ENCODE measurements at places on chromosomes 12 and 14.

GRCh38 chr12:29008786-29009185 is 140.3 kb upstream of the FAR2 start:
- DNase-seq: no peak

DNA sequence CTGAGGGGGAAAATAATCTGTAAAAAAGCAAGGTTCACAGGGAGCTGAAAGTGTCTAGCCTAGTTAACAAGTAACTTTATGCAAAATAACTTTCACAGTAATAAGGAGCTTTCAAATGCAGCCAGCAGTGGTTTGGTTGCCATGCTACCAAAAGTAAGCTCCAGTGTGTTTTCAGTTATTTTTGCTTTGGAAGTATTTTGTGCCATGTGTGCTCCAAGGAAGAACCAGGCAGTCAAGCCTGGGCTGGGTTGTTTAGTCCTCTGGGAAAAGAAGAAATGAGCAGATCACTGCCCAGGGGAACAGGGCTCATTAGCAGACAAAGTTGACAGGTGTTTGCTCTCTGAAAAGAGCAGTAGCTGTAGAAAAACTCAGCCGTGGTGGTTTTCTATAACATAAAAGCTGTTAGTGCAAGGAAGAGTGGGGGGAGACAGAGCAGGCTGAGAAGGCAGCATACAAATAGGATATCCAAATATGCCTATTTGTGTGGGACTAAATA is 92.8 kb upstream of the TMTC2 start:
- no peak for DNase-seq

DNA sequence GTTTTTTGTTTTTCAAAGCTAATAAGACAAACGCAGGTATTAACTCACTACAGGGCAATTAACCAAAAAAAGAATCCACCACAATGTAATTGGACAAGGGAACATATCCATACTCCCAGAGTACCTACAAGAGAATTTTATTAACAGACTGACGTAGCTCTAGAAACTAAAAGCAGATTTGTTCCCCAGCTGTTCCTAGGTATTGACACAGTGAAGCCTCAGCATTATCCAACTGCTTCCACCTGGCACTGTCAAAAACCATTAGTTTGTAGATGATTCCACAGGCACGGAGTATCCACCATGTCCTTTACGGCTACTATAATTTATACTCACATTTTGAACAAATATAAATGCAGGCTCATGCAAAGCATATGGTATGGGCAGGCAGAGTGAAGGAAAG is 22.3 kb downstream of the PPM1H start:
- DNase-seq: no peak

DNA sequence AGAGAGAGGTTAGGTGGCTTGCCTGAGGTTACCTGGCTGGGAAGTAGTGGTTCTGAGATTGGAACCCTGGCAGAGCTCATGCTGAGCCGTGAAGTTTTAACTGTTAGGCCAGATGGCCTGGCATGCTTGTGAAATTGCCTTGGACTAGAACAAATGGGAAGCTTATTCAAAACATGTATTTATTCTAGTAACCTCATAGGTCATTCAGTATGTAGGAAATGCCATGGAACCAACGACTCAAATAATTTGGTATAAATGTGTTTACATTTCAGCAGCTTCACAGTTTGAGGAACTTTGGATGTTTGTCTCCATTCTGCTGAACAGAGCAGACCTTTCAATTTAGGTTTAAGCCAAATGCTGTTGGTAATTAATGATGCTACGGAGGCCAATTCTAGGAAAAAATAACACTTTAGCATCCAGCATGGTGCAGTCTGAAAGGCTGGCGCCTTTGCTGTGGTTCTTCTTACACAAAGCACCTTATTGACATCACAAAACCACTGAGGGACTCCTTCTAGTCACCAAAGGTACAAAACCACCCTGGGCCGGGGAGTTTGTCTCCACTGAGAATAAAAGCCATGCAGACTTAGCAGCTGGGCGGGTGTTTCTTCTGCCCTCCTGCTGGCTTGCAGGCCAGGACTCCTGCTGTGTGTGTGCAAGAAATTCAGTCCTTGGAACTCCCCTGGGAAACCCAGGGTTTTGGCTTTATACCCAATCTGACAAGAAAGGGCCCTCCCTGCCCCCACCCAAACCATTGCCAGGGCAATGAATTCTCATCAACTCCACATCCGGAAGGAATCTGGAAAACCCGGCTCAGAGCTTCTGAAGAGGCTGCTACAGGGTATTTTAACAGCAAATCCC is 64.2 kb downstream of the ELK3 start:
- DNase-seq: no peak

Data from activated CD8-positive, alpha-beta memory T cell treated with anti-CD3 and anti-CD28 coated beads for 1 hour (primary cell).